ENCODE measurements at places on chromosomes 4 and X.
A peak's percentile ranks its signal among the peaks of the same experiment; 100 is the strongest.

DNA sequence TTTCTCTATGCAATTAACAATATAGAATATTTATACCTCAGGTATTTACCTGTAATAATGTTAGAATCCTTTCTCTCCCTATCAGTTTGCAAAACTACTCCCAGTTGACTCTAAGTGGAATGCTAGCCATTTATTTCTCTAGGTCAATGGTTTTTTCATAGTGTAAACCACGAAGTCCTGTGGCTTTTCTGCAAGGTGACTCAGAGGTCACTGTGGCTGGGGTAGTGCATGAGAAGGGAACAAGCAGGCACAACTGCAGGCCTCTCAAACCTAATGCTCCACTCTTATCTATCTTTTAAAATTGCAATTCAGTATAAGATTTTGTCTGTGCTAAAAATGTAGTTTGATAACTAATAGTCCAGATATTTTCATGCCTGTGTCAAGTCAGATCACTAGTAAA lies 159.4 kb downstream of the ANTXR2 start:
- no peak for DNase-seq

GRCh38 chrX:107849747-107850421 lies 24.2 kb downstream of the MID2 start:
- DNase-seq, result no peak

GRCh38 chr4:147542229-147542990 lies 61.5 kb downstream of the EDNRA start:
- no peak for DNase-seq

DNA sequence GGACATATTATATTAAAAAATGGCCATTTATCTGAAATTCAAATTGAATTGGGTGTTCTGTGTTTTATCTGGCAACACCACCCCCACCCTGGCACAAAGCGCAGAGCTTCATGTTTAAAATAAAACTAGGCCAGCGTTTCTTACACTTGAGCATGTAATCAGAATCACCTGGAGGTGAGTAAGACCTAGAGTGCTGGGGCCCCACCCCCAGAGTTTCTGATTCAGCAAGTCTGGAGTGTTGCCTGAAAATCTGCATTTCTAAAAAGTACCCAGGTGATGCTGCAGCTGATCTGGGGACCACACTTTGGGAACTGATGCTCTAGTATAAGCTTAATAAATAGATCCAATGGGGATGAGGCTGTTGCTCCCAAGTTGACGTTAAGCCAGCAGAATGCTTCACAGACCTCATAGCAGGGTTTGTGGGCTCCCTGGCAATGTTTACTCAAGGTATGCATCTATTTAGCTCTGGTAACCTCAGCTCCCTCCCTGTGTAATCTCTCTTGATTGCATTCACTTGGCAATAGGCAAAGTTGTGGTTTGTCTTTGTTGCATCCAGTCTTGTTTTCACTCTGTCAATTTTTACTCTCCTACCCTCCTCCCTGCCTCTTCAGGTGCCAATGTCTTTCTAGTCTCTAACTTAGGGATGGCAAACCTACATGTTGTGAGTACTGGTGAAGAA lies 99.8 kb upstream of the TEX13D start:
- DNase-seq, result no peak

GRCh38 chr4:23539969-23540569 lies 349.8 kb downstream of the PPARGC1A start:
- no peak for DNase-seq

GRCh38 chr4:53366301-53366716 lies 448 bp upstream of the SCFD2 start:
- DNase-seq, result no peak

DNA sequence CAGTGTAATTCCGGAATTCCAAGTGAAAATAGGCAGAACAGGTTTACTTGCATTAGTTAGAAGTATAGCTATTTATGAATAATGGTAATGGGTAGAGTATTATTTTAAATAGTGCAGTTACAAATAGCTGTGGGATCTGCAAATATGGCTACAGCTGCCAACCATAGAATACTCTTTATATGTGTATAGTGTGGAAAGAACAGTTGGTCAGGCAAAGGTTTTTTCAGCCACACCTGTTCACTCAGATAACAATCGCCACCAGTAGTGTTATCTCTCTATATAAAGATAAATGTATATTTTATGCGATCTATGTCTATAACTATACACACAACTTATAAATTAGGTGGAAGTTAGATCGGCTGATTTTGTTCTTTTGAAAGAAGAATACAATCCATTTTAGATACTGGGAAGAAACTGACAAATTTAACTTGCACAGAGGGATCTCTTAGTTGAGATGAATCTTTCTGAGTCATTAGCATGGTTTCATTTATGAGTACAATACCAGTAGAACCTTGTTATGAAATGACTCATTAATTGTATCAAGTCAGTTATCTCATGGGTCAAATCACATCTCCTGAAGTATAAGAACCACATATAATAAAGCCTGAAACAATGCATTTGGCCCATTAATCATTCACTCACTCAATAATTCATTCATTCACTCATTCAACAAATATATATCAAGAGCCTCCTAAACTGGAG lies 100.9 kb upstream of the NR3C2 start:
- DNase-seq, result no peak

- DNase-seq, result no peak
Observed at GRCh38 chr4:4762909-4763821, 96.3 kb upstream of the MSX1 start.

DNA sequence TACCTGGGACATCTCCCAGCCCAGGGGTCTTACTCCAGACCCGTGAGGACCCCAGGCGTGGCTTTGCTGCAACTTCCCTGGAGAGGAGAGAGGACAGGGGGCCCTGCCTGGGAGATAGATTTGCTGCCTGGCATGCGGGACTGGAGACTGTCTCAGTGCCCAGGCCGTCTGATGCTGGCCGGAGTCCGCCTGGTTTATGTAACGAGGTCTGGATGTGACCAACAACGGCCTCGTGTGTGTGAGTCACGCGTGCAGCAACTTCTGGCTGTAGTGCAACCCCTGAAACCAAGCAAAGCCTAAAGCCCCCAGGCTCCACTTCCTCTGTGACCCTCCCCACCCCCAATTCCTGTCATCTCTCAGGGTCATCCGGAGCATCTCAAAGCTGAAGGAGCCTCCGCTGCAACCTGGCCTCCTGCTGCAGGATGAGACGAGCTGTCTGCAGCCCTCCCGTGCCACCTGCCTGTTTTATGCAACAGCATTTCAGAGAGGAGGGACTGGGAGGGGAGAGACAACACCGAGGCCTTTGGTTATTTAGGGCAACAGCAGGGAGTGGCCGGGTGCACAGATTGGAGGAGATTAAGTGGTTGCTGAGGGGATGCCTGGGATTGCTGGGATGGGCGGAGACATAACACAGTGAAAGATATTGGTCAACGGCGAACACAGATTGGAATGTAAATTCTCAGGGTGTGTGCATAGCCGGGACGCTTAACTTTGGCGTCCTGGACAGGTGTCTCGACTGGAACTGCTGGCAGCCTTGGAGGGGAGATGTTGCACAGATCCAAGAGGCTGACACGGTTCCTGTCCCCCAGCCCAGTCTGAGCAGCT lies 16.0 kb downstream of the XG start:
- no peak for DNase-seq

DNA sequence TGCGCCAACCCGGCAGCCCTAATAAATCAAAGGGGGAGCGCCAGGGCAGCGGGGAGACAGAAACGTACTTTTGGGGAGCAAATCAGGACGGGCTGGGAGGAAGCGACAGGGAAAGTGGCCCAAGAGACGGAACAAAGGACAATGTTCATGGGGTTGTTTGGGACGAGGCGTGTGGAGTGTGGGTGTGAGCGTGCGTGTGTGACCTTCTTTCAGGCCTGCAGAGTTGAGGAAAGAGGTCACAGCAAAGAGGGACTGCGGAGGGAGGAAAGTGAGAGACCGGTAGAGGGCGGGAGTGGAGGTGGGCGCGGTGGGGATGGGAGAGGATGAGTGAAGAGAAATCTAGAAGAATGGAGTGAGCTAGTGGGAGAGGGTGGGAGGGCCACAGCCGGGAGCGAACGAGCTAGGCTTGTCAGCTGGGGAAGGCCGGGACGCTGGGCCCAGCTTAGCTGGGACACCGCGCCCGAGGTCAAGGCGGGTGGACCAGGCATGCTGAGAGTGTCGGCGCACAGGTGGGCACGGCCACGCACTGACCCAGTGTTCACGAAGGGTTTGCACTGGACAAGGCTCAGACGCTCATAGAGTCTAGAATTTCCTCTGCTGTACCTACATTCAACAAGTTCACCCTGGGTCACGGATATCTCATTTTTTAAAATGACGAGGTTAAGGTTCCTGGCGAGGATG lies 14.7 kb upstream of the PITX2 start:
- DNase-seq, result no peak

DNA sequence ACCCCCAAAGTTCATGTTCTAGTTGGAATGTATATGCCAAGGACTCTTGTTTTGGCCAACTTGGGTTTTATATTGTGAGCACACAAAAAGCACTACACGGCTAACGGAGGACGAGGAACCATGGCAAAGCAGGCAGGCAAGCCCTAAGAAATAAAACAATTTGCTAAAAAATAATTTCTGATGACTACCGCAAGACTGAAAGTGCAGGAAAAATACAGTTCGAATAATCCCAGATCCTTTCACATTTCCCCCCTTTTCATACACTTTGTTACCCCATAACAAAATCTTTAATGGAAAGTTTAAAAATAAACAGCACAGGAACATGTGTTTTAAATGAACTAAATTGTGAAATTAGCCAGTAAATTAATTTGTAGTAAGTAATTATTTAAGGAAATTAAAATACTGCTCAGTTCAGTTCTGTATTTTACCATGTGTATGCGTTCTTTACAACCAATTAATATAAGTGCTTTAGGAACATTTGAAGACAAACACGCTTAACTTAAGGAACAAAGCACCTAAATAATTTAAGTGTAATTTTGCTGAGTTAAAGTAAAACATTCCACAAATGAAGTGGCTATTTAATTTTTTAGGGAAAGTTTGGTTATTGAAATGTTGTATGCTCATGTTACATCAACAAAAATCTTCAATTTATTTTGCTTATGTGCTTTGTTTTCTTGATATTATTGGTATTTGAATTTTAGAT lies 12.4 kb upstream of the PITX2 start:
- DNase-seq, result no peak

GRCh38 chr4:176799653-176800052 lies 6.9 kb upstream of the VEGFC start:
- no peak for DNase-seq

- DNase-seq, result no peak
Observed at GRCh38 chr4:115229873-115230272, 116.5 kb upstream of the NDST4 start.

- no peak for DNase-seq
Observed at GRCh38 chrX:150213481-150214030, 149.6 kb upstream of the MAMLD1 start.

GRCh38 chr4:16125571-16126445 lies 42.0 kb upstream of the PROM1 start:
- no peak for DNase-seq

- no peak for DNase-seq
Observed at GRCh38 chr4:32440391-32440790, 1720.2 kb downstream of the PCDH7 start.

GRCh38 chrX:124254611-124255010 lies 77.8 kb upstream of the TEX13D start:
- no peak for DNase-seq

GRCh38 chr4:110631584-110632505 lies 9.0 kb upstream of the PITX2 start:
- DNase-seq, result no peak

DNA sequence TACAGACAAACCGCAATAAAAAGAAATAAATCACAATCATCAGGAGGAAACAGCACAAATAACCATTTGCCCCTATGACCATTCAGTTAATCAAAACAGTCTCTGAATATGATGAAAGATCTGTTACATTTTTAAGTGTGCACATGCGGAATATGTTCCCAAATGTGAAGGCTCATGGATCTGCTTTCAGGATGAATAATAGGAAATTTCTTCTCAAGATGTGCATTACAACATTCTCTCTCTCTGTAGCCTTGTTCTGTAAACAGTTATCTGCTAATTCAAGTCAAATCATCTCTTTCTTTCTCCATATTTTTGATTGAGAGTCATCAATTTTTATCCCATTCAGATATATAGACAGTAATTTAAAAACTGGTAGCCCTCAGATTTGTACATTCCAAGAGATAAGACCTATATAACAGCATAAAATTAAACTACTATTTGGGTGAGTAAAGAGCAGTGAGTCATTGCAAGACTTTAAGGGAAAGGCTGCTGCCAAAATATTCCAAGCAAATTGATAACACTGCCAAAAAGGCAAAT lies 433.9 kb upstream of the ATOH1 start:
- DNase-seq, result no peak

DNA sequence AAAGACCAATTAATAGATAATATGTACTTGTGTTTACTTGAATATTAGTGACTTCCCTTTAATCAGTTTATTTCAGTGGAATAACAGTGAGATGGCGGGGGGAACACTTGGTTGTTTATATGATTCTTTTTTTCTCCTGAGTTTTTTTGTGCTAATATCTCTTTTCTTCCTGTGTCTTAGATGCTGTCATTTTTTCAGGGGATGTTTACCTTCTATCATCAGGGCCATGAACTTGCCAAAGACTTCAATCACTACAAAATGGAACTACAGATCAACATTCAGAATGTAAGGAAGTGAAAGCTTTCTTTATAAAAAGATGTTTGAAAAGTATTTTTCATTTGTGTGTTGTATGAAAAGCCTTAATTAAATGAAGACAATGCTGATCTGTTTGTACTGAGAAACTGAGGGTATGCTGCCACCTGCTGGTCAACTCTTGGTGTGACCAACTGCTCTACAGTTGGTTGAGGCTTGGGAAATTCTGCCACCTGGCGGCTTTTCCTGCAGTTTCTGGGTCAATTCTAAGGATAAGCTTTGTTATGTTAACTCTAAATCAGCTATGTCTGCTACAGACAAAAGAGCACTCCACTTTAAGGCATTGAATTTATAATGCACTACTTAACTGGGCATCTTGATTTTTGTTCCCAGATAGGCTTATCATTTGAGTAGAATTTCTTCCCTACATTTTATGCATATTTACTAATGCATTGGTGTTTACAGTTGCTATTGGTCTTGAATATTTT lies 134.8 kb downstream of the ARHGAP10 start:
- no peak for DNase-seq

- DNase-seq, result no peak
Observed at GRCh38 chr4:41413670-41414411, 124.1 kb upstream of the LIMCH1 start.

GRCh38 chr4:681736-682451 lies 7.1 kb downstream of the SLC49A3 start:
- DNase-seq, result no peak

- DNase-seq, result peak; percentile 32
Observed at GRCh38 chr4:153341575-153342090, 2.9 kb upstream of the MND1 start.

DNA sequence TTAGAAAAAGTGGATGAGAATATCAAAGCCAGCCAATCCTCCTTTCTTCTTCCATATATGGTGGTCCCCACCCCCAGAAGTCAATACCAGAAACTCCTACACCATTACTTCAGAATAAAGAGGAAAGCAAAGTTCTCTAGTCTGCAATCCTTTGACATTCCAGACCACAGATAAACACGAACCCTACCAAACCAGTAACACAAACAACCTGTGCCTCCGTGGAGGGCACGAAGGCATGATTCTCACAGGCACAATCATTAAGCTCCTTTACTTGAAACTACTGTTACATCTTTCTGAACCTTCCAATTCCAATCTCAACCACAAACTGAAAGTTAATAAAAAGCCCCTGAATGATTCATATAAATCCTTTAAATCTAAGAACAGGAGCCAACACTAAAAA lies 16.3 kb downstream of the MAML3 start:
- DNase-seq, result no peak
